ENCODE measurements at places on chromosomes 1 and 21. TPM values are rescaled to one million over a fixed set of nuclear protein-coding genes. Genes with fewer than 3 reads are reported as not detected.

DNA sequence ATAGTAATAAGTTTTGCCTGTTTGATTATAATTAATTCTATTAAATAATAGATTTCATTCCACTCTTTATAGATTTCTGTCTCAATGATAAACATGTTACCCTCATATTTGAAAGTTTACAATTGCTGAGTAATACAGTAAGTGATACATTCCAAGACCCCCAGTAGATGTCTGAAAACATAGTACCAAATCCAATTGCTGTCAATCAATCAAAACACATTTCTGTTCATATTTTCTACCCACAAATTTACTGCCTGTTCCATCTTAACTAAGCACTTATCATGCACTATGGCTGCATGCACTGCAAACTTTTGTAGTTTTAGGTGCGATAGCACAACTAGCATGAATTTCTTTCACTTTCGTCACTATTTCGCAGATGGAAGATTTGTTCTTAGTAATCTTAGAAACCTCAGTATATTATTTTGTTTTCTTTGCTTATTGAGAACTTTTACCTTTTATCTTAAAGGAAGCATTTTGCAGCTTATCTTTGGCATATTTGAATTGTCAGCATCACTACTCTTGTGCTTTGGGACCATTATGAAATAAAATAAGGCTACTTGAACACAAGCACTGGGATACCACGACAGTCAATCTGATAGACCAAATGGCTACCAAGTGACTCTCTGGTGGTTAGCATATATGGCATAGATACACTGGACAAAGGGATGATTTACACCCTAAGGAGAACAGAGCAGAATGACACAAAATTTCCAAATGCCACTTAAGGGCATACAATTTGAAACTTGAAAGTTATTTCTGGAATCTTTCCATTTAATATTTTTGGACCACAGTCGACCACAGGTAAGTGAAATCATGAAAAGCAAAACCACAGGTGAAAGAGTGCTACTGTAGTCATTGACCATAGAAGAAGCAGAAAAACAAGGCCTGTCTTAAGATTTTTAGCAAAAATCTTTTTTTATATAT is 67.6 kb downstream of the RGS13 start:
- no peak for DNase-seq
- no peak overlapping the region for H3K4me3 ChIP-seq
- H3K36me3 ChIP-seq: no peaks in the 10 kb centered on the region
- no peaks in the 10 kb centered on the region for H3K27me3 ChIP-seq
- no peak overlapping the region for H3K27ac ChIP-seq

Gene ACTL8
- not detected for total RNA-seq

GRCh38 chr1:6012529-6013318 is 20.5 kb upstream of the NPHP4 start:
- no peak overlapping the region for H3K4me3 ChIP-seq
- H3K27ac ChIP-seq: peak overlapping the region; percentile 62
- H3K4me1 ChIP-seq: peaks cover 4% of the 10 kb centered on the region
- no peak for DNase-seq
- H3K27me3 ChIP-seq: no peaks in the 10 kb centered on the region

Gene MYOC
- 3.0 TPM for total RNA-seq

Gene MYOG
- not detected for total RNA-seq

Gene MTARC2
- 32.3 TPM for total RNA-seq

GRCh38 chr1:245094954-245095353 is 59.8 kb upstream of the KIF26B start:
- H3K4me3 ChIP-seq: no peak overlapping the region
- H3K27ac ChIP-seq: no peak overlapping the region
- no peaks in the 10 kb centered on the region for H3K27me3 ChIP-seq
- DNase-seq: no peak
- H3K4me1 ChIP-seq: no peaks in the 10 kb centered on the region

Gene RHBDL2
- total RNA-seq: not detected

Gene FAM72C
- 0.37 TPM for total RNA-seq

DNA sequence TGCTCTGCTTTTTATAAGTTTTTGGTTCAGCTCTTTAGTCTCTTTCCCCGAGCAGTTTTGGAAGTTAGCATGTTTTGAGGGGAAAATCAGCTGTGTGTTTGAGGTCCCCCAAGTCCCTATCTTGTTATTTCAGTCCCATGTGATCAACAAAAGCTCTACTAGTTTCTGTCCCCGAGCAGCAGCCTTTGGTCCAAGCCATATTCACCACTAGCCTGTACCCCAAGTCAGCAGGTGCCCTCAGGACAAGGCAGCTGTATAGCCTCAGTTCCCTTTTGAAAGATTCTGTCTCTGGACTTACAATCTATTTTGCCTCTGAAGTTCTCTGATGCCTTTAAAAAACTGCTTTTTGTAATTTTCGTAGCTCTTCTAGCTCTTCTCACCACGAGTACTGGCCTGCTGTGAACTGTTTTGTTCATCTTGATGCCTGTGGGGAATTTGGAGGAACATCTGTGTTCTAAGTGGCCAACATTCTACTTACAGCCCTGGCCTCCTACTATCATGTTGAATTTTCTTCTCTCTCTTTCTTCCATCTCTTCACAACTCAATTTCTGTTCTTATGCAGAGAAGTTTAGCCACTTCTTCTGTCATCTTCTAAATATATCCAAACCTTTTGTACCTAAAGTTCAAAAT is 16.7 kb downstream of the UAP1 start:
- H3K27me3 ChIP-seq: no peaks in the 10 kb centered on the region
- H3K4me1 ChIP-seq: peaks cover 6% of the 10 kb centered on the region
- H3K36me3 ChIP-seq: no peaks in the 10 kb centered on the region
- H3K27ac ChIP-seq: no peak overlapping the region
- H3K4me3 ChIP-seq: no peak overlapping the region

DNA sequence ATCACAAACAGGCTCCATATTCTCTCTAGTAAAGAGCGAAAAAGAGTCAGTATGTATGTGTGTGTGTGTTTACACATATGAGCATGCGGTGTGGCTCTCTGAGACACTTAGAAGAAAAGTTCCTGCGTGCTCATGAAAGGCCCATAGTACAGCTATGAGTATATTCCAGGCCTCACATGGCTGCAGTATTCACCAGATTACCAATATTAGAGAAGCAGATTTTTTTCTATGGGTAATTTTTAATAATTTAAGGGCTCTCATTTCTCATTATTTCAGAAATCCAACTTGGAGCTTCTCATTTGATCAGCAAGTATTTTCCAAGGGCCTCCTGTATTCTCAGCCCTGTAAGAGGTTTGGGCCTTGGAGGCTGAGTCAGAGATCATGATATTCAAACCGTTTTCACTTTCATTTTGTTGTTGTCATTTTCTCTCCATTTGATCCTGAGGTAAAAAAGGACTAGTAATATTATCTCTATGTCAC is 232.9 kb upstream of the SGIP1 start:
- H3K27ac ChIP-seq: peak overlapping the region; percentile 74
- DNase-seq: no peak
- H3K27me3 ChIP-seq: no peaks in the 10 kb centered on the region
- H3K4me3 ChIP-seq: peak overlapping the region; percentile 19

GRCh38 chr1:165490175-165490574 is 45.2 kb upstream of the RXRG start:
- peak; percentile 82 for DNase-seq
- no peaks in the 10 kb centered on the region for H3K36me3 ChIP-seq
- H3K4me3 ChIP-seq: no peak overlapping the region
- H3K27ac ChIP-seq: peak overlapping the region; percentile 33

DNA sequence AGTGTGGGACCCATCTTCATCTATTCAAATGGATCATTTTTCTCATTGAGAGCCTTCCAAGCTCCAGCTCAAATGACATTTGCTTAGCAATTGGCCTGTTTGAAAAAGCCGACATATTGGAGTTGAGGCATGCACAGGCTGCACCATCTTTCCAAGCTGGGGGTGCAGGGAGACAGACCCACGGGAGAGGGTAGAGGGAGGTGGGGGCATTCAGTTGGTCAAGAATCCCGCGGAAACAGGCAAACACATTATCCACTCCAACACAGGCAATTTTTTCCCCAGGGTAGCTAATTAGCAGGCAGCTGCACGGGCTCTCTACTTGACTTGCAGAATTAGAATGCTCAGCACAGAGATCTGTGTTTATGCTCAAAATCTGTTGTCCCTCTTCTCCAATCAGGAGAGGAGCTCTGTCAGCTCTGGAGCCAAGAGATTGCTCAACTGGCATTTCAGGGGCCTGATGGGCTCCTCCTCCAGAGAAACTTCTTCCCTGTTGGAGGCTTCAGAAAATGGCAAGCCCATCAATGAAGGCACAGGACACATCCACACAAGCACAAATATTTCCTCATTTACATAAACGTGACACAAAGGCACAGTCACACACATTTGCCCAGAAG is 267.8 kb downstream of the FOXD2 start:
- no peaks in the 10 kb centered on the region for H3K36me3 ChIP-seq
- peaks cover 22% of the 10 kb centered on the region for H3K4me1 ChIP-seq
- H3K27ac ChIP-seq: no peak overlapping the region
- H3K27me3 ChIP-seq: peaks cover 54% of the 10 kb centered on the region
- no peak overlapping the region for H3K4me3 ChIP-seq
- DNase-seq: no peak

DNA sequence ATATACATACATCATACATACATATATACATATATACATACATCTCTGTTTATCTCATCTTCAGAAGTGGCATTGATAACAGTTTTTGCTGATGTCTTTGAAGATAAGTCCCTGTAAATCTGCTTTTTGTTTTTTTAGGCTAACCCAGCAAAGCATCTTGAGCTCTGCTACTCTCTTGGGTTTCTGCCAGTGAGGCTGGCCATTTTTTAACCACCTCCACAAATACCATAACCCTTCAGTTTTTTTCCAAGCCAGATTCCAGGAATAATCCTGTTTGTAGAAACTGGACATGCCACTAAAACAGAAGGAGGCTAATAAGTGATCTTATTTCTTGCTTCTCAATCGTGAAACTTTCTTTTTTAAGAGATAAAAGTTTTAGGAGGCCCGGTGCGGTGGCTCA is 21.6 kb downstream of the SDHC start:
- H3K27ac ChIP-seq: no peak overlapping the region
- DNase-seq: no peak
- no peaks in the 10 kb centered on the region for H3K27me3 ChIP-seq
- H3K36me3 ChIP-seq: peaks cover 56% of the 10 kb centered on the region
- no peaks in the 10 kb centered on the region for H3K4me1 ChIP-seq
- no peak overlapping the region for H3K4me3 ChIP-seq

Gene CFHR3
- total RNA-seq: not detected

DNA sequence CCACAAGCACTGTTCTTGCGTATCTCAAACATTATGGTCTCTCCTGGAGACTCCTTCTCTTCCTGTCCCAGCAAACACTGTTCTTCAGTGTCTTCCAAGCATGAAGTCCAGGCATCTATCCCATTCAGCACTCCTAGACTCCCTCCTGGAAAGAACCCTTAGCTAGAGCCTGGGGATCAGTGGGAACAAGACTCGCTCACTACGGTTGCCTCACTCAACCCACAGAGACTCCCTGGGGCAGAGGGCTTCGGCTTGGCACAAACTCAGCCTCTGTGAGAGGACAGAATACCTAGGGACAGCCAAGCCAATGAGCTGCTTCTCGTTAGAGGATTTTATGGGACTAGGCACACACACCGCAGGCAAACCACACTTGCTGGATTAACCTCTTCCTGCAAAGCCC is 86.5 kb upstream of the IPO9 start:
- no peak overlapping the region for H3K4me3 ChIP-seq
- H3K27me3 ChIP-seq: no peaks in the 10 kb centered on the region
- peaks cover 37% of the 10 kb centered on the region for H3K36me3 ChIP-seq
- DNase-seq: no peak

Gene WDR64
- total RNA-seq: not detected

DNA sequence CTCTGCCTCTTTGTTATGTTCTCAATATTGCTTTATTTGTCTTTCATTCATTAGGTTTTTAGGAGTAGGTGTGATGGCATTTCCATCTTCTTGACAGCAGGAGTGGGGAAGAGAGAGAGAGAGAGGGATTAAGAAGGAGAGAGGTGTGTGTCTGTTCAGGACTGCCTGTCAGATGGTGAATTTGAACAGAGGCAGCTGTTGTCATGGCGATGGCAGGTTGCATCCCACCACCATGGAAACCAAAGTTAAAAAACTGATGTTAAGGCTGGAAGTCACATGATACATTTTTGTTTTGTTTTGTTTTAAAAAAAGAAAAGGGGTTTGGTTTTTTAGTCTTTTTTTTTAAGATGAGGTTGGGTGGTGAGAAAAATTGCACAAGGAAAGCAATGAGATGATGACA is 18.3 kb downstream of the CACNA1E start:
- H3K4me3 ChIP-seq: no peak overlapping the region
- peaks cover 65% of the 10 kb centered on the region for H3K27me3 ChIP-seq
- no peaks in the 10 kb centered on the region for H3K36me3 ChIP-seq
- no peaks in the 10 kb centered on the region for H3K4me1 ChIP-seq
- no peak overlapping the region for H3K27ac ChIP-seq
- no peak for DNase-seq

Gene NLRP3
- 0.28 TPM for total RNA-seq

Gene RIIAD1
- total RNA-seq: 3.7 TPM

Gene CD46
- 103 TPM for total RNA-seq

GRCh38 chr1:209042413-209042812 is 541.1 kb upstream of the CAMK1G start:
- H3K4me3 ChIP-seq: no peak overlapping the region
- no peak for DNase-seq
- H3K4me1 ChIP-seq: no peaks in the 10 kb centered on the region
- no peaks in the 10 kb centered on the region for H3K27me3 ChIP-seq
- H3K36me3 ChIP-seq: no peaks in the 10 kb centered on the region

GRCh38 chr1:41712695-41713094 is 206.0 kb downstream of the HIVEP3 start:
- peak; percentile 60 for DNase-seq
- H3K4me3 ChIP-seq: no peak overlapping the region
- no peak overlapping the region for H3K27ac ChIP-seq
- H3K4me1 ChIP-seq: no peaks in the 10 kb centered on the region

- no peak for DNase-seq
- H3K27ac ChIP-seq: no peak overlapping the region
- no peak overlapping the region for H3K4me3 ChIP-seq
- H3K36me3 ChIP-seq: no peaks in the 10 kb centered on the region
These were observed 111.4 kb upstream of the ZNF644 start for GRCh38 chr1:91133248-91133647.

Gene RBM34
- total RNA-seq: 59.7 TPM

GRCh38 chr1:156491151-156491949 is 9.2 kb downstream of the MEF2D start:
- H3K4me3 ChIP-seq: peak overlapping the region; percentile 6
- H3K4me1 ChIP-seq: peaks cover 100% of the 10 kb centered on the region
- H3K27ac ChIP-seq: peak overlapping the region; percentile 100

DNA sequence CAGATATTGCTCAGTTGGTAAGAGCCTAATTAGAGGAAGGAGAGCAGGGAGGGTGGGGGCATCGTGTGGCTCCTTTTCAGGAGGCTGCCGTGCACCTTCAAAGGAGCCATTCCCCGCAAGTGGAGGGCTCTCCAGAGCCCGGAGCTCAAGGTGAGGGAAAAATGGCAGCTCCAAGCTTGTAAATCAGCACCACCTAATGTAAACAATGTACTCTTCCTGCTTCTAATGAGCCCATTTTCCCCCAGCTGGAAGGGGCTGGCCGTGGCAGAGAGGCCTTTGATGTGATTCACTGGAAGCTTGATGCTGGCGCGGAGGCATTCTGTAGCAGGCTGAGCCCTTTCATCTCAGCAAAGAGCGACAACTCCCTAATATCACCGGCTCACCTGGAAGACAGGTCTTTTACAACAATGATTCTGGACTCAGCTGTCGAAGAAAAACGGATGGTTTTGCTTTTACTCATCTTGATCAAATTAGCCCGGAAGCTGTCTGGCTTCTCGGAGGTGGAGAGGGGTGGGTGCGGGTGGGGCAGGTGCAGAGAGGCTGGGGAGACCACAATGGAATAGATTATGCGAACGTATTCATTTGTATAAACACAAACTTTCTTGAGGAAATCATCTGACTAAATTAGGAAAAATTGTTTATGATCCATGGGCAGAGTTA is 112.5 kb downstream of the RRAGC start:
- no peak for DNase-seq
- no peaks in the 10 kb centered on the region for H3K4me1 ChIP-seq
- H3K36me3 ChIP-seq: no peaks in the 10 kb centered on the region
- peaks cover 2% of the 10 kb centered on the region for H3K27me3 ChIP-seq

Measured in heart right ventricle (tissue), 16 donors.